Stimulated activated CD4-positive, alpha-beta T cell treated with anti-CD3 and anti-CD28 coated beads, Interleukin-12 subunit alpha, Interleukin-12 subunit beta, amount 100 ng/mL, for 48 hours (primary cell): ENCODE measurements at places on chromosomes 7 and 10.
A peak's percentile ranks its signal among the peaks of the same experiment; 100 is the strongest.

- no peak for DNase-seq
Measured at GRCh38 chr10:31768467-31768866, 160.2 kb downstream of the ARHGAP12 start.

DNA sequence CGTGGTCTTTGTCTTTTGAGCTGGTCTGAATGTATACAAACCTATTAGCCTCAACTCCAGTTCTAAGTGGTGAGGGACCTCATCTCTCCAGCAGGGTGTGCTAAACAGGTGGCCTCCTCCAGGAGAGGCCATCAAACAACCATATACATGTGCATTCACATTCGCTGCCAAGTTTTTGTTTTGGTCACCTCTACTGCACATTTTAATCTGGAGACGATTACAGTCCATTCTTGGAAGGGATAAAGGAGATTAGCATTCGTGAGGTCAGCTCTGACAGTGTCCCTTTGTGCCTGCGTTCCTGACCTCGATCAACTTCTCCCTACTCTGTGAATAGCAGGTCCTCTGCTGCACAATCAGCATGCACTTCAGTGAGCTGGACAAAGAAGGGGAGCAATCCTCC is 60.8 kb downstream of the RHOBTB1 start:
- DNase-seq = no peak

DNA sequence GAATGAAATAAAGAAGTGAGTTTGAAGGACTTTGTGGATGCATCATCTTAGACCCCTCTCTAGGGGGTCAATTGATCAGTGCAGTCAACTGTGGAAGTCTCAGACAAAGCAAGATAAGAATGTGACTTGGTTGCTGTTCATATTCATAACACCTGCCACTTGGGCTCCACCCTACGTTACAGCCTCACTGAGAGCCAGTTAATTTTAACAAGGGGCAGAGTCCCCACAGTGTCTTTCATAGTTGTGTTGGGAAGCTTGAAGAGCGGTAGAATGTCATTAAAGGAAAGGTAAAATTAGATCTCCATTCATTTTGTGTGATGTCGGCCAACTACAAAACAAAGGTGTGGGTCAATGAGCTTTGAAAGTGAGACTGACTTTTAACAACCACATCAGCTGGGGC is 442.1 kb upstream of the C7orf33 start:
- DNase-seq = no peak

DNA sequence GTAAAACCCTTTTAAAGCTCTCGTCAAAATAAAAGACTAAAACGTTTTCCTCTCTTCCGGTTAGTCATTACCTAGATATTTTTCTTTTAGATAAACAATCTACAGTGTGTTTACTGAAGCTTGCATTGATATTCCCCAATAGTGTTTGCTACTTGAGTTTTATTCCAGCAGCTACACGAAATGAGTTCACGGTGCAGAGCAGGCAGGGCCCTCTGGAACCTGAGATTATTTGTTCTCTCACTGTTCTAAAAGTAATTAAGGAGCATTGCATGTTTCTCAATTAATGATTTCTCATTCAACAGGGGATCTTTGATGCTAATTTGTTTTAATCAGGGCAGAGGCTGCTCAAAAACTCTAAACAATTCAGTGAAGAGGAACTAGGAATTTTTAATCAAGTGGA is 319.7 kb downstream of the GFRA1 start:
- no peak for DNase-seq

- DNase-seq = no peak
Measured at GRCh38 chr10:113765910-113766309, 14.4 kb downstream of the PLEKHS1 start.

DNA sequence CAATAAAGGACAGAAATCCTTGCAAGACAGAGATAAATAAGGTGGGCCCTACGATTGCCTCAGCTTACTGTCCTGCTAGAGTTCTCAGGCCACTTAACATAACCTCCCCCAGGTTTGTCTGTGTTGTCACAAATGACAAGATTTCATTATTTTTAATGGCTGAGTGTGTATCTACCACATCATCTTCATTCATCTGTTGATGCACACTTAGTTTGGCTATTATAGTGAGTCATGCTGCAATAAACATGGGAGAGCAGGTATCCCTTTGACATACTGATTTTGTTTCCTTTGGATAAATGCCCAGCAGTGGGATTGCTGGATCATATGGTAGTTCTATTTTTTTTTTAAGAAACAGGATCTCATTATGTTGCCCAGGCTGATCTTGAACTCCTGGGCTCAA is 60.6 kb downstream of the PRTFDC1 start:
- DNase-seq = no peak

DNA sequence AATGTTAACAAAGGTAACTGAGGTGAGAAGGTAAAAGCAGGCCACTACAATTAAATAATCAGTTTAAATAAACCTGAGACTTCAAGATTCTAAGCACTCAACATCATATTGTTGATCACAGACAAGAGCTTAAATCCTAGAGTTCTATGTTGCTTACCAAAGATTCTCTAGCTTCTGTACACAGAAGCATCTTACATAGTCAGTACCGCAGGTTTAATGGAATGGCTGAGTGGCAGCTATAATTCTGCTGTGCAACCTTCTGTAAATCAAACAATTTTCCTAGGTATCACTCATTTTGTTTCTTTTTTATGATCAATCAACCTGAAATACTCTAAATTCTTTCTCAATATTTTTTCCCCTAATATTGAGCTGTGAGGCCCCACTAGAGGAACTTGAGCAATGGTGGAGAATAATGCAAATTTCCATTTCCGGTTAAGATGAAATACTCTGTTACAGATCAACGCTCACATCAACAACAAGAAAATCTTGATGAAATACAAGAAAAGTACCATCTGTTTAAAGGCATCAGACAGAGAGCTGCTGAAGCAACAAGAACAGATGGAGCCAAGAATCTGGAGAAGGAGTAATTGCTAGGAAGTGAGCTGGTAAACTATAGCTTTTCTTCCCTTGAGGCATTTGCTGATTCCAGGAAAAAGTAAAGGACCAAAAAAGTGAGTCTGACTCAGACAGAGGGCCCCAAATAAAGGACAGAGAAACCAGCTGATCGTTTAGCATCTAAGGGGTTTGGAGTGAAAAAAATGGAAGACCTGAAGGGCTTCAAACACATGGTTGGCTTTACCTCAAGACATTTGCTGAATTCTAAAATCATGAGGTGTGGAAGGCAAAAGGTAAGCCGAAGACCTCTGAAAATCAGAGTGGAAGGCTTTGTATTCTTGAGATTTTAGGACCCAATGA is 22.6 kb downstream of the PNPLA8 start:
- no peak for DNase-seq

GRCh38 chr7:137791930-137792329 is 54.8 kb downstream of the DGKI start:
- DNase-seq = no peak

DNA sequence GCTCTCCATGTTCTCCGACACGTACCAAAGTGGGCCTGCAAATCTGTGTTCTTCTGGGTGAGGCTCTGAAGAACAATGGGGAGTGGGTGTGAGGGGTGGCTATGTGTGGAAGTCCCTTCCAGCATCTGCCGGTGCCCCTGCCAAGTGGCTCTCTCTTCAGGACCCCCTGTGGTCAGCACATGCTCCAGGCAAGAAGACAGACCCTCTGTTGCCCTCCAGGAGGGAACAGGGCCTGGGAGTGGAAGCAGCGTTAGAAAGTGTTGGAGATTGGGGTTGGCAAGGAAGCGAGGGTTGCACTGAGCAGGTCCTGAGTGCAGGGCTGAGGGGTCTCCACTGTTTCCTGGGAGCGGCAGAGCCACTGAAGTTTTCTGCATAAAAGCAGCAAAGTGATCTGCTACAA is 60.5 kb downstream of the EMX2 start:
- DNase-seq = no peak

DNA sequence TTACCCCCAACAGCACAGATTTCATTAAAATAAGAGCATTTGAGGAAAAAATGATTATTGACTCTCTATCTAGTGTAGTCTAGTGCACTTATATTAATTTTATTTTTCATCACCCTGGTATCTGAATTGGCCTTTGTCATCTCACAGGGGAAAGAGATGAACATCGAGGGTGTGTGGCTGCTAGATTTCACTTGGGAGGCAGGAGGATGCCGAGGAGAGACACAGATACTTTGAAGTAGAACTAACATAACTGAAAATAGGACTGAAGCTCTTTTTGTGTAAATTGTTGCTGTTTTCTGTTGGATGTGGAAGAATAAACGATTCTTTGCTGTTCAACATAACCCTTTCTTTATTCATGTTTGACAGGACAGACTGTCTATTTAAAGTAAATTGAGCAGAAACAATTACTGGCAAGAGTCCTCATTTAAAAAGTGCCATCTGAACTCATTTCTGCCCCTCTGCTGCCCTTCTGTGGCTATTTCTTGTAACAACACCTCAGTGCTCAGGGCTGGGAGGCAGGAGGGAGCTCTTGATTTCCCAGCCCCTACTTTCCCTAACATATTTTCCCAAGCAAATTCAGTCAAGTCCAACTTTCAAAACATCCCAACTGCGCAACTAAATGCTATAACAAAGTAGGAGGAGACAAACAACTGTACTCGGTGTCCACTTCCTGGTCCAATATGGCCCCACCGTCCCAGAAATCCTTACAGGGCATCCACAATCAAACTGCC is 15.6 kb downstream of the LYZL1 start:
- DNase-seq = peak; percentile 36

DNA sequence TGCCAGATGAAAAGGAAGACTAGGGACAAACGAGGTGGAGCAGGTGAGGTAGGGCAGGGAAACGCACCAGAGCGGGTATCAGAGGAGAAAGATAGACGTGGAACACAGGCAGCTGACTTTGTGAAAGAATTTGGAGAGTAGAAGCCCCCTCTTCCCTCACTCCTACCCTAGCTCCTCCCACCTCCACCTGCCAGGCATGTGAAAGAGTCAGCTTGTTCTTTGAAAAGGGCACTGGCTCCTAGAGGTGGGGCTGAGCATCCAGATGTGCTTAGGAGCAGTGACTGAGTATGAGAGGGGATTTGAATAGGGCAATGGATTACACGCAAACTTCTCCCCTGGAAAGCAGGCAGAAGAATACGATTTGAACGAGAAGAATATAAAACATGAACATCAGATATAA is 174.2 kb upstream of the INHBA start:
- DNase-seq = no peak

GRCh38 chr10:102814873-102815661 is 22.1 kb downstream of the CYP17A1 start:
- no peak for DNase-seq

- no peak for DNase-seq
Measured at GRCh38 chr10:59106441-59106840, 70.0 kb upstream of the PHYHIPL start.

DNA sequence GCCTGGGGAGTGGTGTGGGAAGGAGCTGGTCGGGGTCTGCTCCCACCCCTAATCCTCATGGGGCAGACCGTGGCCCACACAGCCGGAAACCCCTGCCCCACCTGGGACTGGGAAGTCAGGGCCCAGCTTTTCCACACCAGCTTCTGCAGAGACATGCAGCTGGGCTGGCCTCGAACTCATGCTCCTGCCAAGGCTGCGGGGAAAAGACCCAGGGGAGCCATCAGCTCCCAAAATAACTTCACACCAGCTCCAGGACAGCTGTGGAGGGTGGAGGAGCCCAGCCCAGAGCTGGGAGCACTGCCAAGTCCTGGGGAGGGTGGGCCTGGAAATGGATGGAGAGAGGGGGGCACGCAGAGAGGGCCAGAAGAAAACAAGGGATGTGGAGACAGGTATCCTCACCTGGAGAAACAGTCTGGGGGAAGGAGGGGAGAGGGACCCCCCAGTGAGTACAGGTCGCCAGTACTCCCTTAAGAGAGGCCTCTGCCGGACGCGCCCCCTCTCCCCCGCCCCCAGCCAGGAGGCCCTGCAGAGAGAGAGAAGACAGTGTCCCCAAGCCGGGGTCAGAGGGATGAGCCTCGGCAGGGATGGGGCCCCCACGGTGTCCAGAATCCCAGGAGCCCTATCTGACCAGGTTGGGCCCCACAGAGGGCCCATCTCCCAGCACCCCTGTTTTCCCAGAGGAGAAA is 11.5 kb upstream of the GRIFIN start:
- DNase-seq = no peak

DNA sequence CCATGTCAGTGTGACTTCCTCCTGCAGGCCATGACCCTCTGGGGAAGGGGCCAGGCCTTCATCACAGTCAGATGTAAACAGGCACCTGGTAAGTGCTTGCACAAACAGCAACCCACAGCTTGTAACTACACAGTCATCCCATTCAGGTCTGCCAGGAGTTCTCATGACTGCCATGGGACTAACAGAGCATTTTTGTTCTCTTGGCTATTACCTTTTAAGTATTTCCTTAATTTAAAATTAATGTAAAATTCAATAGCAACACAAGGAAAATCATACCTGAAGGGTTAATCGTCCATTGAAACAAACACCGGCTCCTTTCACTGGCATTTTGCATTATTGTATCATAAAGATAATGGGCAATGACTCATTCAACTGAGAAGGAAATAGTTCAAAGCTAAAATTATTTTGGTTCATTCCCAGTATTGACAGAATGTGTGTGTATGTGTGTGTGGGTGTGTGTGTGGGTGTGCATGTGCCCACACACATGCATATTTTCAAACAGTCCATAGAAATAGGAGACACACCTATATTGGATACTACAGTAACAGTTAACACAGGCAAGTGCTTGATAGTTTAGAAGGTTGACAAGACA is 307.9 kb downstream of the WDR11 start:
- DNase-seq = no peak

DNA sequence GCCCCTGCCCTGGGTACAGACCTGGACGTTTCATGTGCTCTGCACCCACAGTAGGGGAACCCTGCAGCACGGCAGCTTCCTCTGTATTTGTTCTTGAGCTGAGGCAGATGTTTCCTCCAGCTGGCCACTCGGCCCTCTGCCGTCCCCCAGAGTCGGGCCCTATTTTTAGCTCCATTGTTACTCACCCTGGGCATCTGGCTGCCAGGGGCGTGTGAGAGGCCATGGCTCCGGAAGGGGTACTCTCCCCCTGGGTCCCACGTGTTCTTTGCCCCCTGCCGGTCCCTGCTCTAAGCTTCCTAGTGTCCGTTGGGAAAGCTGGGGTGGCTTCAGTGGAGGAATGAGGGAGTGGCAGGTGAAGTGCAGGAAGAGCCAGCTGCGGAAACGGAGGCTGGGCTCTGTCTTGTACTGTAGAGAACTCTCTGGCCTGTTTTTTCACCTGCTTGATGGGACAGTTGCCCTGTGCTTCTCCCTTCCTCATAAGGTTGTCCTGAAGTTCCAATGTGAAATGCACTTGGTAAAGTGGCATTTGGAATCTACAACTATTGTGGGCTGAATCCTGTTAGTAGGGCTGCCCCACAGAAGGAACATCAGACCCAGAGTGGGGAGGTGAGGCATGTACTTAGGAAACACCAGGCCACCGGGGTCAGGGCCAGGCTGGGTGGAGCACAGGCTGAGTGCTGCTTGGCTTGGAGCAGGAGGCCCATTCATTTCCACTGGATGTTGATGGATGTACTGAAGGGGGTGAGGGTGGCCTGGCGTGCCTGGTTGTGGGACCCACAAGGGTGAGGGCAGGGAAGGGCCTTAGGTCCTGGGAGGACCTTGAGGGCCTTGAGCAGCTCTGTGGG is 30.6 kb downstream of the PALD1 start:
- no peak for DNase-seq
